ENCODE measurements at places on chromosomes 2 and 18. TPM values are rescaled to one million over a fixed set of nuclear protein-coding genes. Genes with fewer than 3 reads are reported as not detected.
A peak's percentile ranks its signal among the peaks of the same experiment; 100 is the strongest.

Gene EMILIN1
- total RNA-seq: 20.2 TPM

Gene GIGYF2
- 49.3 TPM for total RNA-seq

Gene GRP
- not detected for total RNA-seq

Gene CDK15
- total RNA-seq: 0.47 TPM

Gene KIF5C
- 1.6 TPM for total RNA-seq

Gene GPR75
- 1.1 TPM for total RNA-seq

Gene CD207
- total RNA-seq: 0.21 TPM

GRCh38 chr18:50053111-50053510 is 141.8 kb downstream of the MYO5B start:
- DNase-seq: no peak

- no peak for DNase-seq
Observed at GRCh38 chr18:12279781-12280531, 25.8 kb downstream of the CIDEA start.

DNA sequence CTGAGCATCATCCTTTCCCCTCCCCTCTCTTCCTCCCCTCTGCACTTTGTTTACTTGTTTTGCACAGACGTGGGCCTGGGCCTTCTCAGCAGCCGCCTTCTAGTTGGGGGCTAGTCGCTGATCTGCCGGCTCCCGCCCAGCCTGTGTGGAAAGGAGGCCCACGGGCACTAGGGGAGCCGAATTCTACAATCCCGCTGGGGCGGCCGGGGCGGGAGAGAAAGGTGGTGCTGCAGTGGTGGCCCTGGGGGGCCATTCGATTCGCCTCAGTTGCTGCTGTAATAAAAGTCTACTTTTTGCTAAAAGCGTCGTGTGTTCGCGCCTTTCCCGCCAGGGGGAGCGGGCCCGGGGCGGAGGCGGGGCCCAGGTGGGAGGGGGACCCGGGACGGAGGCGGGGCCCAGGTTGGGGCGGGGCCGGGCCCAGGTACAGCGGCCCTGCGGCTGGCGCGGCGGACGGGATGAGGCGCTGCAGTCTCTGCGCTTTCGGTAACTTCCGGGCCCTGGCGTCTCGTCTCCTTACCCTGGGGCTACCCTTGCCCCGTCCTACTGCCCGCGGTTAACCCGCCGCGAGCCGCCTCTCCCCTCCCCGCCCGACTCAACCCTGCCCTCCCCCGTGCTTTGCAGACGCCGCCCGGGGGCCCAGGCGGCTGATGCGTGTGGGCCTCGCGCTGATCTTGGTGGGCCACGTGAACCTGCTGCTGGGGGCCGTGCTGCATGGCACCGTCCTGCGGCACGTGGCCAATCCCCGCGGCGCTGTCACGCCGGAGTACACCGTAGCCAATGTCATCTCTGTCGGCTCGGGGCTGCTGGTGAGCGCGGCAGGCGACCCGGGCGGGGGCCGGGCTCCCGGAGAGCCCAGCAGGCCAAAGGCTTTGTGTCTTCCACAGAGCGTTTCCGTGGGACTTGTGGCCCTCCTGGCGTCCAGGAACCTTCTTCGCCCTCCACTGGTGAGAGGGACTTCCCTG is at the start of gene KRTCAP3:
Gene KRTCAP3, plus strand, starts transcription at position 424 of the 962 bp plus-strand sequence. Its CDS starts 32 bp downstream, at position 456.
- peak; percentile 84 for DNase-seq

- no peak for DNase-seq
Observed at GRCh38 chr2:144281476-144281875, 238.4 kb downstream of the ZEB2 start.

- DNase-seq: no peak
Observed at GRCh38 chr2:46144133-46144800, 152.9 kb upstream of the EPAS1 start.

- DNase-seq: no peak
Observed at GRCh38 chr2:241584436-241584835, 25.9 kb downstream of the BOK start.

DNA sequence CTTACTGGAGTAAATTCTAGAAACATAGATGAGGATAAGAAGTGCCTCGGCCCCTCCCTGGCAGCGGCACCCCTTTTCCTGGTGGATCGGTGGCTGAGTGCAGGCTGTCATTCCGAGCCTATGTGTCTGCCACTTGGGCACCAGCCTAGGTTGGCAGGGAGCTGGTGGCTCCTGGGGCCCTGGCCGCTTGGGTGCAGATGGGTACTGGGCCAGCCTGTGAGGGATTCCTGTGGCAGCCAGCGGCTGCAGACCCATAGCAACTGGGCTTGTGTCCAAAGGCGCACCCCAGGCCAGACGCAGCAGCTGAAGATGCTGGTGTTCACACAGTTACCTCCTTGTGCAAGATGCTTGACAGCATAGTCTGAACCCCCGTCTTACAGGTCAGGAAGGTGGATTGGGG is 2.8 kb downstream of the SNORC start:
- DNase-seq: no peak

GRCh38 chr2:108594982-108595464 is 60.8 kb downstream of the LIMS1 start:
- no peak for DNase-seq

- DNase-seq: peak; percentile 9
Observed at GRCh38 chr2:240501531-240501991, 56.2 kb downstream of the ANKMY1 start.

- no peak for DNase-seq
Observed at GRCh38 chr18:23229472-23229871, 94.2 kb downstream of the CABLES1 start.

GRCh38 chr18:22427822-22428549 is 10.3 kb upstream of the CTAGE1 start:
- no peak for DNase-seq

DNA sequence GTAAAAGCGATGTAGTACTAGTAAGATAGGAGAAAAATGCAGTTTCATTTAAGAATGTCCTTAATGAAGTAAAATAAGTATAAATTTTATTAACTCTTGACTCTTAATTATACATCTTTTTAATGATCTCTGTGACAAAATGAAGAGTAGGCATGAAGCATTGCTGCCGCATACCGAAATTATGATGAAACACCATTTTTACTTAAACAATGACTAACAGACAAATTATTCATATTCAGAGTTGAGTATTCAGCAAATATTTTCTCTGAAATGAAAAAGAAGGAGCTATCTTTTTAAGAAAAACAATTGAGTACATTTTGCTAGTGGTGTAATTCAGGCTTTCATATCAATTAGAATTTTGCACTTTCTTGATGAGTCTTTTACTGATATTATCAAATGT is 150.6 kb upstream of the DOCK10 start:
- no peak for DNase-seq

GRCh38 chr2:234304950-234305349 is 191.9 kb downstream of the ARL4C start:
- DNase-seq: no peak

- DNase-seq: no peak
Observed at GRCh38 chr2:75174519-75174918, 24.8 kb downstream of the TACR1 start.

DNA sequence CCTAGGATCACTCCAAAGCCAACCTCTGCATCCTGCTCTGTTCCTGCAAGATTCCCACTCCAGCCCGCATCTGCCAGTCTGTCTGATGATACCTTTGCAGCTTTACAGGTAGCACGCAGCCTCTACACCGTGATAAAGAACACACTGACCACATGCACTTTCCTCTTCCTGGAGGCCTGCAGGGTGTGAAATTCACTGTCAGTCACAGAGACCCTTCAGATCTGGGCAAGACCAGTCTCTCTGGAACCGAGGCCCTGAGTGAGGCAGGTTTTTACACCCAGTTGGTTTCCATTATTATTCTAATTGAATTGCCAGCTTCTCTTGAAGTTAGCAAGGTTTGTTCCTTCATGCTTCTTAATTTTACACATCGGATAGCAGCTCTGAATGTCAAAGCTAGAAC is 30.5 kb upstream of the TWIST2 start:
- DNase-seq: no peak

GRCh38 chr2:75186821-75187220 is 12.5 kb downstream of the TACR1 start:
- DNase-seq: no peak

GRCh38 chr2:132448771-132449170 is 32.2 kb downstream of the GPR39 start:
- DNase-seq: peak; percentile 25

- no peak for DNase-seq
Observed at GRCh38 chr2:109217362-109218086, 88.5 kb downstream of the SH3RF3 start.
